ENCODE measurements at places on chromosomes 7 and 10.

DNA sequence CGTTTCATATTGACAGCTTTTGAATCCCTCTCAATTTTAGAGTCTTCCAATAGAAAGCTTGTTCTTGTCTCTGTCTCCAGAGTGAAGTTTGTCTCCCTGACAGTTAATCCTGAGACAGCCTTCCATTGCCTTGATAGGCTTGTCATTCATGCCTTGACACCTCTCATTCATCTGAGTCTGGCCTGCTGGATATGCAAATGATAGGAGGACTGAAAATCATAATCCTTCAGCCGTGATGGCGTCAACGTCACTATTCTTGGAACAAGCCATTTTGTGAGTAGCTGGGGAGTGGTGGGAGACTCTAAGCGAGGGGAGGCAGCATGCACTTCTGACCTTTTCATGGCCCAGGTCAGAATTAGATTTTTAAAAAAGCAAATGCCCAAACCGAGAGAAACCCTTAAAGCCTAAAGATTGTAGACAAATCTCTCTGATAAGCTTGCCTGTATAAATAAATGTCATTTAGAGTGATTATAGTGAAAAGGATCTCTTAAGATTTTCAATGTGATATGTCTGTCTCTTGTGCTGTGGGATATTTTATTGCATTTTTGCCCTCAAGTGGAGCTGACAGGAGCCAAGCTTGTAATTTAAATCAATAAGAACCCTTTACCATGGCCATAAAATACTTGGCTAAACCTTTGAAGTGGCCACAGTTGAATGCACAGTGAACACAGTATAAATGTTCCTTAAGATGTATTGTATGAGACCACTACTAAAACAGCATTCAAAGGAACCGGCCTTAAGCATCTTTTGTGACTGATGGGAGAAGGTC is 148.8 kb downstream of the SNX10 start:
- no peak for DNase-seq

DNA sequence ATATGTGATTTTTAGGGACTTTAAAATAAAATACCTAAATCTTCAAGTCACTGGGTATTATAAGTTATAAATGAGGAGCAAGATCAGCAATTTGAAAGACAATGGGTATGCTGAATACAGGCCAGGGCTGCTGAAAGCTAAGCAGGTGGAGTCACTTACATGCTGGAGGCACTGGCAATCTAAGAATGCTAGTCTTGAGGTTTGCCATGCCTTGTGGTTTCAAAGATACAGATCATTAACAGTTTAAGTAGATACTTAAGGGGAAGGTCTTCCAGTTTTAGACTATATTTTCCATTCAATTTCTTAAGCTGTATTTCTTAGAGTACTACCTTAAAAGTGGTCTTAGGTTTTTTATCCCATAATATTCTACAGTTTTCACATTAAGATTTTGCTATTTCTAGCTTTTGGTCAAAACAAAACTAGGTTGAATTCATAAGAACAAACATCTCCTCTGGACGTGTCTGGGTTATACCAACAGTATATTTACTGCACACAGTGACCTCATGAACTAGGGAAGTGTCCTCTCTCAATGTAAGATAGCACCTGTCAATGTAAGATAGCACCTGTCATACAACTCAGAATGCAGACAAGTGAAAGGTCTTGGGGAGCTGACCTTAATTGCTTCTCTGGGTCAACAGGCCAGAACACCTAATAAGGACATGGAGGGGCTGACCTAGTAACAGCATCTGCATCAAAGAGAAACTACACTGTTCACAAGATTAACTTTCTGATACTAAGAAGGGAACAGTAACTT is 2.0 kb downstream of the SRI start:
- no peak for DNase-seq

DNA sequence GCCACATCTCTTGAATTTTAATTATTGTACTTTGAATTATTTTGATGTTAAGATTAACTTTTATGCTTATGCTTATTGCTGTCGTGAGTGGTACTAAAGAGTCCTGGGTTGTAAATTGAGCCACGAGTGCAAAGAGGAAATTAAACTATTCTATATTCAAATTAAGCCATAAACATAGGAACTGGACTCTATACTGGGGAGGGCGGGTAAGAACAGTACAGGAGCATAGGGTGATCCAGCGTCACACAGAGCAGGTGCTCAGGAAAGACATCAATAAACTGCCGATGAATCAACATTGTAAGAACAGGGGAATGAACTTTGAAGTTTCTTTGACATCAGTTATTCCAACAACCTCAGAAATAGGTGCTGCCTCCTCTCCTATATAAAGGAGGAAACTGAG is 219.6 kb downstream of the CACNB2 start:
- DNase-seq, result no peak

DNA sequence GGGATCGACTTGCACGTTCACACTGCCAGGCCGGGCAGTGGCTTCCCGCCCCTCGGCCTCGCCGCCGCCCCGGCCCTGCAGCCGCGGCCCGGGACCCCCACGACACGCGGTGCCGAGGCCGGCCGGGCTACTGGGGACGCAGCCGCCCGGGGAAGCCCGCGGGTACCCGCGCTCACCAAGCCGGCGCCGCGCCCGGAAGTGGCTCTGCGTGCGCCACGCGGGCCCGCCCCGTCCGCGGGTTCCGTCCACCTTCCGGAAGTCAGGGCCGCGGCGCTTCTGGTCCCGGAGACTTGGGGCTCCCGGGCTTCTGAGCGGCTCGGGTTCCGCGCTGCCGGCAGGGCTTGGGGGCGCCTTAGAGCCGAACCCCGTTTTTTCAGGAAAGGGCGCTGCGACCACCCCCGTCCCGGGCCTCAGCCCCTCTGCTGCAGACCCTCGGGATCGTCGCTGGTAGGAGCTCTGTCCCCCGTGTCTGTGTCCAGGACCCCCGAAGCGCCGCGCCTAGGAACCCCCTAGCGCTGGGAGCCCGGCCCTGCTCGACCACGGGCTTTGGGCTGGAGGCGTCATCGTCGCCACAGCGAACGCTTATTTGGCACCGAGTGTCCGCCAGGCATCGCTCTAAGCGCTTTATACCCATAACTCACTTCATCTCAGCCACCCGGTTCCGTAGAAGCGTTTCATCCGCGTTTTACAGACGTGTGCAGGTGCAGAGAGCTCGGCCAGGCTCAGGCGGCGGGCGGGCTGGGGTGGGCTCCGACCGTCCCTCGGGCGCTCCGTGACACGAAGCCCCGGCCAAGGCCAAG is at the start of gene PSMG3:
PSMG3 (minus strand) TSS at position 200 of the 800 bp plus-strand sequence. CDS start 693 bp downstream, outside the sequence.
- peak; percentile 93 for DNase-seq

GRCh38 chr10:118763202-118763988 is 8.6 kb upstream of the CACUL1 start:
- DNase-seq, result no peak

DNA sequence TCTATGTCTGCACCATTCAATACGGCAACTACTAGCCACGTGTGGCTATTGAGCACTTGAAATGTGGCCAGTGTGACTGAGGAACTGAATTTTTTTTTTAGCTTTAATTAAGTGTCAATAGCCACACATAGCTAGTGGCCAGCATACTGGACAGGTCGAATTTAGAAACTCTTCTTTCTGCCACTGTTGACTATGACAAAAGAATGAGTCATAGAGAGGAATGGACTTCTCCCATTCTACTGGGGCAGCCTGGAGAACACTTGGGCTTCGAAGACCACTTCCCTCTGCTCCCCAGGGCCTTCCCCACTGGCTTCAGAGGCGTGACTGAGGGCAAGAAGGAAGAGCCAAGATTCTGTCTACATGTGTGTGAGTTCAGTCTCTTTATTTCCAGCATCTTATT is 137.5 kb downstream of the SNX10 start:
- DNase-seq, result no peak

DNA sequence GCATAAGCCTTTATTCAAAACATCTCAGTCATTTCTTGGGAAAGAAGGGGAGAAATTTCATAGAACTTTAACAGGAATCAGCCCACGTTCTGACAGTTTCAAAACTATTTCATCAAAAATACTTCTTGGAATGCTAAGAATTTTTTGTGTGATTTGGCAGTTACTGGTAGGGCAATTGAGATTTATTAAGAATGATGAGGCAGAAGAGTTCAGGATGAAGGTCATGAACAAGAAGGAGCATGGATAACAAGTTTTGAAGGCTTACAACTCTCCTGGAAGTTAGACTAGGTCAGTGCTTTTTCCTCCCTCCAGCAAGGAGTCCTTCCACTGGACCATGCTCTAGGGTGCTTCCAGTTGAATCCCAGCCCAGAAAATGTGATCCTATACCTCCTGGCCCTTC is 569.9 kb downstream of the ANKRD7 start:
- DNase-seq, result no peak

DNA sequence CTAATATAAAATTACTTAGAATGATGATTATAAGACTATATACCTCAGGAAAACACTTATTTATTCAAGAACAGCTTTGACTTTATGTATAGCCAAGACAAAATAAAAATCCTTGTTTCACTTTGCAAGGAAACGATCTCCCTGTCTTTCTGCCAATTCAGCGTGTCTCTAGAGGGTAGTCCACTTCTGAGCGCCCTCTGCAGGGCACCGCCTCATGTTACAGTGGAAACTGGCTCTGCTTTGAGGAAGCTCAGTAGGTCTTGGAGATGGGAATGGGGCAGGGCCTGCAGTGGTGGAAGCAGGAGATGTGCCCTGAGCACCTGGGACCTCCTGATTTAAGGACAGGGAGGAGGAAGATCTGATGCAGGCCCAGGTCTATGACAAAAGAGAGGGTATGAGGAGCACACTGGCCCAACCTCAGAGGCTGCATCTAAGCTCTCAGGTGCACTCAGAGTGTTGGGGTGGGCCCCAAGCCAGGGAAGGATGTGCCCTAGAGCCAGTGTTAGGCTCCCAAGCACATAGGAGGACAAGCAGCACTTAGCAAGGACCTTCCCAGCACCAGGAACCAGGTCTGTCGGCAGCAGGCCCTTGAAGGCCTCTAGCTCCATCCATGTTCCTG is 481.0 kb downstream of the TNS3 start:
- no peak for DNase-seq

DNA sequence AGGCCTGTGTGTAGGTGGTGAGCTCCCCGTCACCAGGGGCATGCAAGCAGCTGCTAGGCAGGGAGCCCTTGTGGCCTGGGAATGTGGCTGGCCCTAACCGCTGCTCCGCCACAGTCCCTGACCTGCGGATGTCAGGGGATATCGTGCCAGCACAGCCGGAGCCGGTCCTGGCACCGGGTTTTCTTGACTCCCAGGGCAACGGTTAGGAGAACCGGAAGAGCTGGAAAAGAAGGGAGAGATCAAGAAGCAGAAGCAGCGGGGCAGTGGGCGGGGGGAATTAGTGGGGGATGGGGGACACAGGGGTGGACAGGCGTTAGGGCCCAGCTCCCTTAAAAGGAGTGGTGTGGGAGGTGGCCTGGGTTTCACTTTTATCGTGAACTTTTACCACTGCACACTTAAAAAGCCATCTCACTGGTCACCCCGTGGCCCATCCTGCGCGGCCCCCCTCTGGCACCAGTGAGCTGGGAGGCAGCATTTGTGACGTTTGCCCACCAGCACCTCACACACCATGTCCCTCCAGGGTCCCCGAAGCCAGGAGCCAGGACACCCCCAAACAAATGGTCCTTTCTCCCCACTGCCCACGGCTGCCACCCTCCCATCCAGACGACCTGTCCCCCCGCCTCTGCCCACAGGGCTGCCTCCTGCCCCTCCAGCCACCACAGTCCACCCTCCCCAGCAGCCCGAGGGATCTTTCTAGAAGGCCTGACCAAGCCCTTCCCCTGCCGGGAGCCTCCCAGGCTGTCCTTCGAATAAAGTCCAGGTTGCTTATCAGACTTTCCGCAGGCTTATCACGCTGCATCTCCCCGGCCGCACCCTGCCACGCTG is 1.8 kb upstream of the MICALL2 start:
- DNase-seq, result peak; percentile 87

DNA sequence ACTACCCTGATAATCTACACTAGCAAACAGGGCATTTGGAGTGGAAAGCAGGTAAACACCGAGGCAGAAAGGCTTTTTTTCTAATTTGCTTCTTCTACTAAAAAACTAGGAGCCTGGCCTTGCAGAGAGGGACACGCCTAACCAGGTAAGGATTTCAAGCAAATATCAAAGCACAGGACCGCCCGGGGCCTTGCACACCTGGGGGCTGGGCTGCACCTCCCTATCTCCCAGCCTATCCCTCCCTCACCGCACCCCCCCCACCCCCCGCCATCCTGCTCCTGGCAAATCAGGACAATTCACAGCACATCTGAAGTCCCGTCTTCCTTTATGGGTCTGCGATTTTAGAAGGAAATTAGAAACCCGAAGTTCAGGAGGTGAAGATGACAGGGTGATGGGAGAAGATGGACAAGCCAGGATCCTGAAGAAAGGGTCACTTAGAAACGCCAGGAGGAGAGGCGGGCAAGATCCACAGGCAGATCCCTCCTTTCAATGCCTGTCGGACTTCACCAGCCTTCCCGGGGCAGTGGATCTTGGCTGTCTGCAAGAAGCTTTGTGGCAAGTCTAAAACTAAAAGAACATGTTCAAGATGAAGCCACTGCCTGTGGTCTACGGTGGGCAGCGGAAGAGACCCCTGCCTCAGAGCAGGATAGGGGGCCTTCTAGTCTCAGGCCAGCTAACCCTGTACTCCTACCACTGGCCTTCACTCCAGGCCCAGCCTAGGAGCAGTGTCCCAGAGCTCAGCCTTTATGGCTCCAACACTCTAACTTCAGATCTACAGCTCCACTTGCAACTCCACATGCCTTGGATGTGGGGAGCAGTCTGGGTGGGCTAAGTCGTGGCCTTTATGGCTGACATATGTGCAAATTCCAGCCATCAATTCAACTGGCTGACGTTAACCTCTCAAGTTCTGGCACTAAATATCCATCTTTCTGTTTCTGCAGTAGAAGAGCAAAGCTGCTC is 43.9 kb downstream of the TNS3 start:
- DNase-seq, result peak; percentile 70

GRCh38 chr7:143454091-143454680 is 10.9 kb downstream of the TAS2R60 start:
- DNase-seq, result no peak

GRCh38 chr10:34816501-34817002 is 1.5 kb upstream of the PARD3 start:
- no peak for DNase-seq

DNA sequence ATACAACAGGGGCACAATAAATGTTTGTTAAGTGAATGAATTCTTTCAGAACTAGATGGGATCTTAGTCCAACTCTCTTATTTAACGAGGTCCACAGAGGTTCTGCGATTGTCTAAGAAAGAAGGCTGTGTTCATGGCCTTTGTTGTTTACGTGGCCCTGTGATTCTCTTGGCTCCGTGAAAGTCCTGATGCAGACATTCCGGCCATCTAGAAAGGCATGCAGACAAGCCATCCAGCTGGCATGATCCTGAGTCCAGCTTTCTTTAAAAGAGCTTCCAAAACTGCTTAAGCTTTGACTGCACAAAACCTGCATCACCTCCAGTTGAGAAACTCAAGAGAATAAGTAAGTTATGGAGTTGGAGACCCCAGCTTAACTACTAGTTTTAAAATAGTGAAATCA is 26.0 kb downstream of the EGFR start:
- no peak for DNase-seq

- no peak for DNase-seq
Observed at GRCh38 chr7:11436316-11436715, 395.7 kb downstream of the THSD7A start.

Measured in coronary artery (tissue), 2 donors.